Stimulated activated CD8-positive, alpha-beta memory T cell treated with anti-CD3 and anti-CD28 coated beads, Interleukin-7, amount 100 ng/mL, for 1 hour (primary cell): ENCODE measurements at places on chromosomes 5 and 9.

DNA sequence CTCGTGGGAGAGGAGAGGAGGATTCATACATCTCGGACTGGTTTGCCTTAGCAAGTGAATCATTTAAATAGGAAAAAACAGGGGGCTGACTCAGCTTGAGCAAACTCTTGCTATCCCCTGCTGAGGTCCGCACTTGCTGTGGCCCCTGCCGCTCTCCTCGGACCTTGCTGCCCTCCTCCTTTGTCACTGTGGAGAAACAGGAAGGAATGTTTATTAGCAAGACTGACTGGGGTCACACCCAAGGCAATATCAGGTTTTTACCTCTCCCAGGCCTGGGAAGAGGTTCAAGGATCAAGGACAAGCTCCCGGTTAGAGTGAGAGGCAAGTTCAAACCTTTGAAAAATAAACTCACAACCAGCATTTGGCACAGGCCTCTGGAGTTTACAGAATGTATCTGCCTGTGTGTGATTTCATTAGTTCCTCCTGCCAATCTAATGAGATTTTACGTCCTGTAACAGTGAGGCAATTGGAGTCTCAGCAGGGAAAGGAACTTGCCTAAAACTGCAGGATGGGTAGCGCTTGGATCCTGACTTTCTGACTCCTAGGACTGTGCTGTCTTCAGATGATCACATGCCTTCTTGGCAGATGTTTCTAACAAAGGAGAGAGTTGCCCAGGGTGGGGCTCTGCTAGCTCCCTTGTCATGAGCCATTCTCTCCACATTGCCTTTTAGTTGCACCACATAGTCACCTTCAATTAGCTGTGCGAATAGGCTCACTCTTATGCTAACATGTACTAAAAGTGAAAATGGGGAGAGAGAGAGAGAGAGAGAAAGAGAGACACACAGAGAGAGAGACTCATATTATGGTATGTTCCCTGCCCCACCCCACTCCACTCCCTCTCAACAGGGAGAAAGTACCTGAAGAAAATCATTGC is 108.6 kb upstream of the CDKN2B start:
- no peak for DNase-seq

DNA sequence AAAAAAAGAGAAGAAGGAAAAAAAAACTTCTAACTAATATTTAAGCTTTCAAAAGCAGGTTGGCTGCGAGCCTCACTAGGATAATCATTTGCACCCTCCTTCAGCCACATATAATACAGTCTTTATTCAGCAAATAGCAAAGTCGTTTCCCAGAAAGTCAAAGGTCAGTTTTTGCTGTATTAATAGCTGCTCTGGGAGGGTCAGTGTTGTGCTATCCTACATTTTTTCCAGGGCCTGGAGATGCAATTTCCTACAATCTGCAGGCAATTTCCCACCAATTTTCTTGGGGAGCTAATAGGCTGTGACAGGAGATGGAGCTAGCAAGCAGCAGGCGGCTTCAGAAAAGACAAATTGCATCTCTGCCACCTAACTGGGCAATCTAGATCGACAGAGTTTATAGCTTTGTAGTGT is 136.8 kb downstream of the TLE1 start:
- DNase-seq, result no peak

GRCh38 chr5:65108786-65109743 is 340.3 kb downstream of the CWC27 start:
- no peak for DNase-seq

GRCh38 chr9:14221558-14221957 is 92.4 kb downstream of the NFIB start:
- no peak for DNase-seq

DNA sequence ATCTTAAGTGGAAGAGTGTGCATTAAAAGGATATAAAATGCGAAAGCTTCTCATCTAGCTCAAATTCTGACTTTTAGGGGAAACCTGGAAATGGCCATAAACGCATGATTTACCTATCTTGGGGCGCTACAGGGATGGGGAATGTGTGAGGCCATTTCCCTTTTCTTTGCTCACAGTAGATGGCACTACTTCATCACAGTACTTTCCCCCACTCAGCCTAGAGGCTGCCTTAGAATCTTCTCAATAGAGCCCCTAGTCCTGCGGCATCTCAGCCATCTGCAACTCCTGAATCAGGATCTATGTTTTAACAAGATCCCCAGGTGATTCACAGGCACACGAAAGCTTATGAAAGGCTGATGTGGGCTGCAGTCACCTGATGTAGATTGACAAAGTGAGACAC is 110.8 kb downstream of the LHFPL2 start:
- DNase-seq, result no peak

DNA sequence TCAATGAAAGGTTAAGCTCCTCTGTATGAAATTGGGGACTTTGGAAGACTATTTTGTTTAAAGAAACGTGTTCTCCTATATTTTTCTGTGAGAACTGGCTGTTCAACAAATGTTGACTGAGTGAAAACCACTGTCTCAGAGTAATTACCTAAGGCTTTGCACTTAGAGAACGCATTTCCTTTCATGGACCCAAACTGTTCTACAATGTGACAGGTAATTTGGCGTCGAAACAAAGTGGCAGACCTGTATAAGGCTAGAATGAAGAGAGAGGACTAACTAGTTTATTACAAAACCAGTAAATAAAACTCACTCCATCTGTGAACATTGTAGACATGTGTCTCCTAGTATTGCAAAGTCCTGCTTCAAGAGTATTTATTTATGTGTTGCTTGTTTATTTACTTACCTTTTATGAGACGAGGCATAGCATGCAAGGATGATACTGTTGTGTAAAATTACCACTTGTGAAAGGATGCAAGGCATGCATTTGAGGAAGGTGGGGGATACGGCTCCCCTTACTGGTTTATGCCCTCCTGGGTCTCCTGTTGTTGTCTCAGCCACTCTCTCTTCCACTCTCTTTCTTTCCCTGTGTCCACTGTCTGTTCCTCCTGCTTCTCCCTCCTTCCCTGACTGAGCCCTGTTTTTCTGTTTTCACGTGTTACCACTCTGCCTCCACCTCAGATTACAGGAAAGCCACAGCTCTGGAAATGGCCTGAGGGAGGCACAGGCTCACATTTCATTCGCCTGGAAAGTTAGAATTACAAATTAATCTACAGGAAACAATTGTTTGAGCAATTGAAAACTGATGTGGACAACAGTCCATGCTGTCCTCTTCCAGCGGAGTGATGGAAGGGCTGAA is 444.0 kb upstream of the ZNF608 start:
- no peak for DNase-seq

GRCh38 chr5:6236858-6237481 is 141.4 kb downstream of the MED10 start:
- no peak for DNase-seq

DNA sequence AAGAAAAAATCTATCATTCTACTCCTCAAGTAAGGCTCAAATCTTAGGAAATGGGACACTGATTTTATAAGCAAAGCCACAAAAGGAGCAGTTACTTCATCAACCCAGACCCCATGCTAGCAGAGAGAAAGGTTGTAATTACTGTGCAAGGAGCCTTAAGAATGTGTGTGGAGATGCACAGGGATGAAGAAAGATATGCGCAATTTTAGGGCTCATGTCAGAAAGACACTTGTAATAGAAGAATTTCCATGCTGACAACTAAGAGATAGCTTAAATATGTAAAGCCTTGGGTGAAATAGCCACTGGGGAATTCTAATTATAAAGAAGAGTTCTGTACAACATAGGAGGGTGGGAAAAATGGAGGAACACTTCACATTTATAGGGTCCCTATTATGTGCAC is 141.8 kb downstream of the CRB2 start:
- no peak for DNase-seq

GRCh38 chr5:91712718-91713117 is 329.6 kb upstream of the ARRDC3 start:
- no peak for DNase-seq

- no peak for DNase-seq
Measured at GRCh38 chr5:119070578-119070827, 384 bp upstream of the DMXL1 start.

DNA sequence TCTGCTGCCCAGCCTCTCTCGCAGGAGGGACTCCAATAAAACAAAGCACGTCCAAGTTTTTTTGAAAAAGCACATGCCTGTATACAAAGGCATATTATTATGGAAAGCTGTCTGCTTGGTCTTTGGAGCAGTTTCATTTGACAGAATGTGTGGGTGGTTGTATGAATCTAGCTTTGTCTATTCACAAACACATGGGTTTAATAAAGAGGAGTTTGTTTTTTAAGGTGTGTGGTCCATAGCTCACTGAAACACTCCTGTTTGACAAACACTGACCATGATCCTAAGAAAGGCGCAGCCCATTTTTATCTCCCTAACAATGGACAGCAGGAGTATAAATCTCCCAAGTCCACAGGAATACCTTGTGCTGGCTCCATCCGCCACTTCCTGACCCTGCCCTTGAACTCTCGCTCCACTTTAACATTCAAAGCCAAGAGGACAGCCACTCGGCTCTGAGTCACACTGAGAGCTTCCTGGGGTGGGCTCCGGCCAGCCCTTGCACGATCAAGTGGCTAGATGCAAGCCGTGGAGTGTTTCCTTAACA is 371.9 kb downstream of the EBF1 start:
- no peak for DNase-seq

DNA sequence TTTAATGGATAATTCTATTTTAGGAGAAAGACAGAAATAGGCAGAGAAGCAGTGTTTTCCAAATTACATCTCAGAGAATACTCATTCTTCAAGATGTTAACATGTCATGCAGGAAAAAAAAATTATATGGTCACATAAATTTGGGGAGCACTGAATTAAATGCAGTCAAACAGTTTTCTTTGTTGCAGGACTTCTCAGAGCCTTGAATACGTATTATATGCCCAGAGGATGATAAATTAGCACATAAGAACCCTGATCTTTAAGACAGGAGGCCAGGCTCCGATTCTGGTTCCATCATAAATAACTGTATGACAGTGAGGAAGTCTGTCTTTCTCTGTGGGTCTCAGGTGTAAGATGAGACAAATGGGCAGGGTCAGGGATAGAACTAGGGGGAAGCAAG is 41.4 kb downstream of the FAT2 start:
- DNase-seq, result no peak

DNA sequence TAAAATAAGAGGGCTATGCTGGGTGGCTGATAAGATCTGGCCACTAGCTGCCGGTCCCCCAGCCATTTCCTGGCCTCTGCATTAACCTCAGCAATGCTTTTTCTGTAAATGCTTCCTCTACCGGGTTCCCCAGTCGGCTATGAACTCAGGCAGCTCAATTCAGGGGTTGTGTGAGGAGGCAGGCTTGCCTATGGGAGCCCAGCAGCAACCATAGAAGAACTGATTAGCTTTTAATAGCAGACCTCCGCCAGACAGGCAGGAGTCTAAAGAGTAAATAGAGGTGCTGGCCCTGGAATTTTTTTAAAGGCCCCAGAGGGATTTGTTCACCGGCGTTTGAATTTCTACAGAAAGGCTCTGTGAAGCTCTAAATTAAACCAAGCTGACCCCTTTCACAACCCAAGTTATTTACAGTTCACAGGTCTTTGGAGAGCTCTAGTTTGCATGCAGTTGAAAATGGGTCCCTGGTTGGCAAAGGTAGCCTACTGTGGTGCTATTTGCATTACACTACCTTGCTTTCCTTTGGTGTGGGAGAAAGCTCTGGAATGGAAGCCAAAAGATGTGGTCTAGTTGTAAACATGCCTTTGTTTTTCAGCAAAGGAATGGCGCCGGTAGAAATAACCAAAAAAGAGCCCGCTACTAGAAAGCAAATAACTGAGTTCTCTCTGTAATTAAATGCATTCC is 289.7 kb upstream of the SEMA6A start:
- DNase-seq, result no peak

DNA sequence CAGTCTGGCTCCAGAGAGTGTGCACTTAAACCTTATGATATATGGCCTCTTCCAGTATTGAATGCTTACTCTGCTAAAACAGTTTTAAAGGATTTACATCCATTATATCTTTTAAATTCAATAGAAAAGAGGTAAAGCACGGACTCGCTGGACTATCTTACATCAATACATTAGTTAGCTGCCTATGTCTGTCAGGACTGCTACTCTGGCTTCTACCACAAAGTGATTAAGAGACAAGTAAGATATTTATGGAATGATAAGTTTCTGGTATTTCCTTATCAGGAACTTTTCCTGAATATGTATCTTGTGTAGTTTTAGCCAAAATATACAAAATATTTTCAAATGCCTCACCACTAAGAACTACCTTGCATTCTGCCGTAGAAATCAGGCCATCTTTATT is 295.1 kb downstream of the ISL1 start:
- DNase-seq, result no peak

DNA sequence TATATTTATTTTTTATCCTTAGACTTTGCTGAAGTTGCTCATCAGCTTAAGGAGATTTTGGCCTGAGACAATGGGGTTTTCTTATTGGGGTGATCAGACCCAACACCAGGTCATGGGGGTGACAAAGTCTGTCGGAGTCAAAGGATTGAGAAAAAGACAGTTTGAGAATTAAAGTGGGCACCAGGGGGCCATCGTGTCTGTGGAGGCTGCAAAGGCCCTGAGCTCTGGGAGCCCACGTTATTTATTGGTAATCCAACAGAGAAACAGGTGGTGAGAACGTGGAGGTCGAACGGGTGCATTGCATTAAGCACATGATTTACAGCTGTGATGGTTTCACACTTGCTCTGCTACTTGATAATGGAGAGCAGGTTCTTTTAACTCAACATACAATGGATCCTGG is 102.5 kb upstream of the CDH10 start:
- no peak for DNase-seq

- DNase-seq, result no peak
Measured at GRCh38 chr5:140213370-140213983, 38.5 kb downstream of the CYSTM1 start.

GRCh38 chr9:115036691-115037090 is 81.3 kb downstream of the TNC start:
- DNase-seq, result no peak

GRCh38 chr5:10866913-10867312 is 105.9 kb upstream of the DAP start:
- DNase-seq, result no peak

DNA sequence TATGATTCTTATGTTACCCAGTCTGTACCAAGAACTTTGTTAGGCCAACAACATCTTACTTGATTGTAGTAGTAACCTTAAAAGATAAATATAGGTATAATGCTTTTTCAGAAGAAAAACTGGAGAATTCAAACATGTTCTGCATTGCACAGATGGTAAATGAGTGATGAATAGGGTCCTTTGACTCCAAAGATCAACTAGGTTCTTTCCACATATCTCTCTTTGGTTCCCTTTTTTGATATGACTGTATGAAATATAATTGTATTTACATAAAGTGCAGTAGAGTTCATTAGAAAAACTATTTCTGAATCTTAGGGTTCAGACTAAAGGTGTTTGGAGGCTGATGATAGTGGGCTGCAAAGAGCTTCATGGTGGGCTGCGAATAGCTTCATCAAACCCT is 150.5 kb upstream of the CDKN2B start:
- DNase-seq, result no peak

DNA sequence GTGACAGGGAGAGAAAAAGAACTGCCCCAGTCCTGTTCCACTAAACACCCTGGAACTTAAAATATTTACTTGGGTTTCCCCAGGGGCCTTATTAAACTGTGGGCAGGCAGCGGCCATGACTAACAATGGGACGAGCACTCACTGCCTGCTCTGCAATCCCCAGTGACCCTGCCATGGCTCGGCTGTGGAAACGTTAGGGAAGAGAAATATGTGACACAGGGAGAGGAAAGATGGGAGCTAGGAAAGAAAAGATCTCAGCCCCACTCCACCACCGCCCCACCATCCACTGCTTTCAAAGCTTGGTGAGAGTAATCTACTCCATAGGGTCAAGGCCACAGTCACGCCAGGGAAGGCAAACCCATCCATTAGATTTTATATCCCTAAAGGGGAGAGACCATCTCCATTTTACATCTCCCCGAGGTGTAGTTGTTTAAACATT is 117.6 kb downstream of the EFNA5 start:
- DNase-seq, result no peak
